ENCODE measurements at places on chromosomes 7 and 10.
A peak's percentile ranks its signal among the peaks of the same experiment; 100 is the strongest.

DNA sequence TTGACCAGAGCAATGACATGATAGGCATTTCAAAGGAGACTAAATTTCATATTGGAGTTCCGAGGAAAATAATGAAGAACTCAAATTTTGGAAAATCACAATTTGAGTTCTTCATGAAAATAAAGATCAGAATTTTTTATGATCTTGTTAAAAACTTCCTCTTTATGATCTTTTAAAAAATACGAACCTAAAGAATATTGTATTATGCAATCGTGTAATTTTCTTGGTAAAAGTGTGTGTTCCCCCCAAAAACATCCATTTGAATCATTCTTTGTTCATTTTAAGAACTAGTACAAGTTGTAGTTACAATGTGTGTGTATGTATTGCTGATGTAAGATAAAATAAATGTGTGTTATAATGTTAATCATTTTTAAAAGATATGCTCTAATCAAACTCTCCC lies 79.3 kb upstream of the PDK4 start:
- DNase-seq: no peak

DNA sequence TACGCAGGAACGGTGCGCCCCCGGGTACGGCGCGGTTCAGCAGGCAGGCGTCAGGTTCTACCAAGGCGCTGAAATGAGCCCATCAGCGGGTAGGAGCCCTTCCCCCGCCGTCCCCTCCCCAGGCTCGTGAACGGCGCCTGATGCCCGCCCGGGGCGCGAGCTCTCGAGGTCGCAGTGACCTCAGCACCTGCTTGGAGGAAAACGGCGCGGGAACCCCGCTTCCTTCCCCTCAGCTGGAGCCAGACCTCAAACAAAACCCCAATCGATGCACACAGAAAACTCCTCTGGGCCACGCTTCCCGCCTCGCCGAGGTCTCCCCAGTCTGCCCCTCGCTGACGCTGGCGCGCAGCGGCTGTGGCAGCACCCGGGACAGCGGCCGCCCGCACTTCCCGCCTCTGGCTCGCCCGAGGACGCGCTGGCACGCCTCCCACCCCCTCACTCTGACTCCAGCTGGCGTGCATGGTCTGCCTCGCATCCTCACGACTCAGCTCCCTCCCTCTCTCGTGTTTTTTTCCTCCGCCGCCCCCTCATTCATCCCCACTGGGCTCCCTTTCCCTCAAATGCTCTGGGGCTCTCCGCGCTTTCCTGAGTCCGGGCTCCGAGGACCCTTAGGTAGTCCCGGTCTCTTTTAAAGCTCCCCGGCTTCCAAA lies 514 bp upstream of the GAD2 start:
- DNase-seq: peak; percentile 31

- DNase-seq: peak; percentile 69
Measured at GRCh38 chr10:107689323-107689722, 524.8 kb upstream of the SORCS1 start.

GRCh38 chr7:130894146-130894908 lies 160.3 kb upstream of the KLF14 start:
- no peak for DNase-seq

GRCh38 chr10:105707603-105708002 lies 1066.5 kb downstream of the SORCS3 start:
- no peak for DNase-seq

DNA sequence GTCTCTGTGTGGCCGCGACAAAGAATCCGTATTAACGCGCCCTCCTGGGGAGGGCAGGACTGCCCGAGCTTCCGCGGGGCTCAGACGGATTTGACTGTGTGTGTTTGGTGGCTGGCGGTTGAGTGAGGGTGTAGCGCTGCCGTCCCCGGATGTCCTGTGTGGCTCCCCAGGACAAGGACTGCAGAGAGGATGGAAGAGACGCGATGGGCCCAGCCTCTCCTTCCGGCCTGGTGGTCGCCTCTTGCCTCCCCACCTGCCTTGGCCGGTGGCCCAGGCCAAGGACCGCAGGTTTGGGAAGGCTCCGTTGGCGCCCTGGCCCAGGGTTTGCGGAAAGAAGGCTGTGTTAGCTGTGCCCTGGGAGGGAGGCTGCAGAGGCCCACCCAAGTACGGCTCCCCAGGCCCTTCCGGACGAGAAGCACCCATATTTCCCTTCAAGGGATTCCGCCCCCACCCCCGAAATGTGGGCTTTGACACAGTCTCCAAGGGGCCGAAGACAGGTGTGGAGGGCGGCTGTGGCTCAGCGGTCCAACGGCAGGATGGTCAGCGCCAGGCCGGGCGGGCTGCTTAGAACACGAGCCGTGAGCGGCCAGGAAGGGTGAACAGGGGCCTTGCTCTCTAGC lies 2.3 kb downstream of the UNCX start:
- no peak for DNase-seq

- peak; percentile 43 for DNase-seq
Measured at GRCh38 chr7:7668706-7669105, 28.2 kb downstream of the UMAD1 start.

Measured in suppressor macrophage treated with lipopolysaccharide for 4 hours (primary cell).